ENCODE measurements at places on chromosomes 1 and 21. TPM values are rescaled to one million over a fixed set of nuclear protein-coding genes. Genes with fewer than 3 reads are reported as not detected.

The CSF3R gene
- not detected for total RNA-seq

The MEF2D gene
- total RNA-seq = 9.2 TPM

The COL11A1 gene
- 16.0 TPM for total RNA-seq

The FCRL5 gene
- not detected for total RNA-seq

The IFI44L gene
- total RNA-seq = 1.2 TPM

The NSUN4 gene
- total RNA-seq = 29.0 TPM

The CASQ2 gene
- not detected for total RNA-seq
